ENCODE measurements at places on chromosomes 13 and 19.
A peak's percentile ranks its signal among the peaks of the same experiment; 100 is the strongest.

DNA sequence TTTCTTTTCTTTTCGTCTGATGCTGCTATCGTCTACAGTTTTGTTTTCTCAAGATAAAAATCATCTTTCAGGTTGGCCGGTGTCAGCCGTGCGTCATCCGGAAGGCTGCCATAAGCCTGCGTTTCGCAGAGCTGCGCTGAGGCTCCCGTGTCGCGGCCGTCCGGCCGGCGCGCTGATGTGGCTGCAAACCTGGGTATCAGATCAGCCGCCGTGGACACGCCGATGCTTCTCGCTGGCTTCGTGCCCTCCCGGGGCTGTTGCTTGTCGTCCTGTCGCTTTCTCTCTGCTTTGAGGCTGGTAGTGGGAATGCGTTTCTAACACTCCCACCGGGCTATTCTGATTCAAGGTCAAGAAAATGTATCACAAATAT is 45.9 kb upstream of the TFDP1 start:
- no peak for DNase-seq

- peak; percentile 68 for DNase-seq
These were observed 13.5 kb upstream of the TLE5 start for GRCh38 chr19:3075605-3076431.

DNA sequence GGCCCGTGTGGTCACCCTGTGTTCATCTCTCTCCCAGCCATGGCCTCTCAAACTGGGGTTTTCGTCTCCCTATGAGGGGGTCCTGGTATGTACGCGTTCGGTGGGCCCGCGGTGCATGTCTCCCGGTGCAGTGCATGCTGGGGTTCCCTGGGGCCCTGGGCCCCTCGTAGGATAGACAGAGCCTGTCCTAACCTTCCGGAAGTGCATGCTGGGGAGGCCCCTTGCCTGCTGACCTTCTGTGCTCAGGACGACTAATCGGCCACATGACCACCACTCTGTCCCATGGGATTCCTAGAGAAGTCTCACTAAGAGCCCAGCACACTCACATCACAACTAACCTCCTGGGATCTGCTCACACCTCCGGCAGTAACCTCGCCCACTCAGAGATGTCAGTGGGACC is 4.9 kb upstream of the USE1 start:
- DNase-seq, result no peak

DNA sequence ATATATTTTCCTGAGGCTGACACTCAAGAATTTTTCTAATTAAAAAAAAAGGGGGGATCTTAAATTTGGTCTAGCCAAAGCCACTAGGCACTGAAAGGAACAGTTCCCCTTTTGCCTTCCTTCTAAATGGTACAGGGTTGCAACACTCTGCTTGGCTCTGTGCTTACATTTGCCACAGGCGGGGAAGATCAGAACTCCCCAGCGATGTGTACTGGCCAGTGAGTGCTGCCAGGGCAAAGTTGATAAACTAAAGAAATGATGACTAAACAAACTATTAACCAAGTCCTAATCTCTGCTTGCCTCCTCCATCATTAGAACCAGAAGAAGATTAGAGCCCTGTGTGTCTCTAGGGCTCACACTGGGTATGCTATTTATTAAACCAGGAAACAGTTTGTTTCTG is 75.3 kb upstream of the SCEL start:
- DNase-seq, result no peak

- peak; percentile 43 for DNase-seq
These were observed 21.9 kb downstream of the GRIN2D start for GRCh38 chr19:48415395-48415794.

- DNase-seq, result no peak
These were observed 33.6 kb downstream of the TEX26 start for GRCh38 chr13:30966101-30966500.

All from stimulated activated CD8-positive, alpha-beta memory T cell treated with anti-CD3 and anti-CD28 coated beads, Interleukin-15, amount 100 ng/mL, for 1 hour (primary cell).